Fibroblast of villous mesenchyme (primary cell): ENCODE measurements at places on chromosomes 11 and 22.

DNA sequence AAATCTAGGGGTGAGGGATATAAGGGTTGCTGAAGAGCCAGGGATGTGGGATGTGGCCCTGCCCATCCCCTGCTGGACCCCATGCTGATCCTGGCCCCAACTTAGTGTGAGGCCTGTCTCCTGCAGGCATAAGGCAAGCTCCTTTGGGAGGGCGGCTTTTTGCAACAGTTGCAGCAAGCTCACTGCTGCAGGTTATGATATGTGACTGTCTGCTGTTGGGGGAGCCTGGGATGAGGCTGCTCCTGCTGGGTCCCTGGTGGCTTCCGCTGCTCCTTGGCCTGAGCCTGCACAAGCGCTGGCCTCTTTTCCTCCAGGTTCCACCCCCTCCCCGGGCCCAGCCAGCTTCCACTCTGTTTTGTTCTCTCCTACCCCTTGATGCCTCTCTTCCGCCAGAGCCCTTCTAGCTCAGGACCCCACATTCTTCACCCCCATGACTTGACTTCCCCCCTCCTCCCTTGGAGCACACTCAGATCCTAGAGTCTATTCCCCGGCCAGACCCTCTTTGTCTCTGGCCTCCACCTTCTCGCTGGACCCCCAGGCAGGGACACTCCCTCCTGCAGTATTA is 35.0 kb upstream of the SYT13 start:
- no peak for DNase-seq

DNA sequence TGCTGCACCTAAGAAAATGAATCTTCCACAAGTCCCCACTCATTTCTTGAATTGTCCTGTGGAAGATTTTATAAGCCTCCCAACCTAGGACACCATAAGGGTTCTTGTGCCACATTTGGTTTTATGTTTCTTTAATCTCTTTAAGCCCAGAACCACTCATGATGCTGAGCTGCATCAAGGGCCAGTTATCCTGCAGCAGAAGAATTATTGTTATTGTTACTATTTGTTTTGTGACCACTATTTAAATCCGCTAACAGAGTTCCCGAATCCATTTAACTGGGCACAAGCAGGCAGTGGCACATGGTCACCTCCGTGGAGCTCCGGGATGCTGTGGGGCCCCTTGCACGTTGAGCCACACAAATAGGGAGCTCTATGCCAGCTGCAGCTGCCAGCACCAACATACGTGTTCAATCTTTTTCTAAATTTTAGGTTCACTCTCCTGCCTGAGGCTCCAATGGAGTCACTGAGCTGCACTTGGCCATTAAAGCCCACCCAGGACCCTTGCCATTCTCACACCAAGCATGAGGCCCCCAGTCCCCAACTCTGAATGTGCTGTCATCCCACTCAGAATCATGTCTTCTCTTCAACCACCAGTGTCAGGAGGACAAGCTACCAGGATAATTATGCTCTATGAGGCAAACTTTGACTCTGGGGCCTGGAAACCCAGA is 60.6 kb downstream of the DGCR2 start:
- DNase-seq = no peak

DNA sequence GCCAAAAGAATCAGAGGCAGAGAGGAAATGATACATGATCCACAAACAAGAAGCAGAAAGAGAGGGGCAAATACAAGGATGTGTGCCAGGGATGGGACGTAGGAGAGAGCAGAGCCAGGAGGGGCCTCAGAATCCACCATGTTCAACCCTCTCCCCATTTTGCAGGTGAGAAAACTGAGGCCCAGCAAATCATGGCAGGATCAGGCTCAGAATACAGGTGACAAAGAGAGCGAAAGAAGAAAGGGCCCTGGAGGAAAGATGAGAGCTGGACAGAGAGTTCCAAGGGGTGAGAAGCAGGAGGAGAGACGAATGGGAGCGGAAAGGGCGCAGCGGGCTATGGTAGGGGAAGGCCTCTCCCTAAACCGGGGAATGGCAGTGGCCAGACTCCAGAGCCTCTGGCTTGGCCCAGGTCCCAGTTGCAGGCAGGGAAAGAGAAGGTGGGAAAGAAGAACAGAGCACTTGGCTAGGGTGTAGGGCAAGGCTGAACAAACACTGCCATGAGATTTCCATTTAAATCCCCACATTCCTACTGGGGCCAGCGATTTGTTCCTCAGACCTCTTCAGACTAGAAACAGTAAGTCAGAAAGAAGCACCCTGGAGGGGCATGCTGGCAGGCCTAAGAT is 44.4 kb upstream of the TSKU start:
- DNase-seq = no peak

GRCh38 chr22:37079668-37080171 is 28.2 kb downstream of the KCTD17 start:
- peak; percentile 38 for DNase-seq

GRCh38 chr22:49976439-49977175 is 16.0 kb downstream of the PIM3 start:
- no peak for DNase-seq

- no peak for DNase-seq
These were observed 1.5 kb downstream of the LTBP3 start for GRCh38 chr11:65556470-65557279.

DNA sequence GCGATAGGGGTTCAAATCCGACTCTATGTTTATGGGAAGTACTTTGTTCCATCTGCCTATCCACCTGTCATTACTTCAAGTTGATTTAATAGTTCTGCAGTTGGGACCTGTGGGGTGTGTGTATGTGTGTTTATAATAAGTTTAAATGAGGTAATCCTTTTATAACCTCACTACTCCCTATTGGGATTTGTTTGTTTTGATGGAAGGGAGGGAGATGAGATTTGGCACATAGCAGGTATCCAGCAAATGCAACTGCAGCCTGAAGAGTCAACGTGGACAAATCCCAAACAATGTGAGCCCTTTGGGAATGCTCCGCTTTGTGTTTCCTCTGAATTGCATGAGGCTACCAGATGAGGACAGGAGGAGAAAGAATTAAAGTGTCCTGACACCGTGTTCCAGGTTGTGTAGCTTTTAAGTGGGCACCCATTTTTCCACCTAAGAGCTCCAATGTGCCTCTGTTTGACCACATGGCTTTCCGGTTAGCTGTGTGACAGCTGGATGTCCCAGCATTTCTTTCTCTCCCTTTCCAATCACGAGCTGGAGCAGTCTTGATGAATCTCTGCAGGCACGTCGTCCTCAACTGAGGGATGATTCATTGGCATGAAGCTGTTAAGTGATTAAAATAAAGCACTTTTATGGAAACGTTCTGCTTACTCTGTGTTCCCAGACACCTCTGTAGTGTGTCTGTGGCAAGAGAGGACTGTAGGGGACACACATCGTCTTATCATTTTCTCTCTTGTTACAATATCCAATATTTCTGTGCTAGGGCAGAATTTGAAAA is 610.7 kb downstream of the NTM start:
- DNase-seq = no peak

- no peak for DNase-seq
These were observed 70.6 kb downstream of the ZBTB16 start for GRCh38 chr11:114130115-114130576.

- DNase-seq = no peak
These were observed 12.7 kb upstream of the FOLH1 start for GRCh38 chr11:49221112-49221511.

DNA sequence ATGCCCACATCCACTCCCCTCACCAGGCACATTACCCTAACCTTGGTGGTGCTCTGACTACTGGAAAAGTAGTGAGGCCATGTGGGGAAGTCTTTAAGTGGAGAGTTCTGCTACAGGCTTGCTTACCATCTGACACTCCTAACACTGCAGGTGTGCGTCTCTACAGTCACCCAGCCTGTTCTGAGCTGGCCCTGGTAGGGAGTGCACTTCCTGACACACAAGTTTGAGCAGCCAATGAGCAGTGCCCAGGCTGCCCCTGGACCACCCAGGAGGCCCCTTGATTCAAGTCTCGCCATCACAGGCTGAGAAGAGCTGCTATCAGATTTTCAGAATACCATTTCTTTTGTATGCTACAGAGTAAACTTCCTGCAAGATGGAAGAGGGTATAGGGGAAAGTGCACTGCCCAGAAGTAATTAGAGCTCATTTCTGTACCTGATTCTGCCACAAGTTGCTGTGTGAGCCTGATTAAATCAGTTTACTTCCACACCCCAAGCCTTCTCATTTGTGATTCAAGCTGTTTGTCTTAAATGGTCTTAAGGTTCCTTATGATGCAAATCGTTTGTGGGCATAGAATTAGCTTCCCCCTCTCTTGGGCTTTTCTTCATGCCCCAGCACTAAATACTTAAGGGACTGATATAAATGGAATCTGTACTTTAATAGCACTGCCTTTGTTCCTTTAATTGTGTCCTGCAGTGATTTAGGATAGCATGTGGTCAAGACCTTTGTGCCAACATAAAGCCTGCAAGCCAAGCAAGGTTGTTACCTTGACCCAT is 22.2 kb downstream of the OPCML start:
- no peak for DNase-seq

DNA sequence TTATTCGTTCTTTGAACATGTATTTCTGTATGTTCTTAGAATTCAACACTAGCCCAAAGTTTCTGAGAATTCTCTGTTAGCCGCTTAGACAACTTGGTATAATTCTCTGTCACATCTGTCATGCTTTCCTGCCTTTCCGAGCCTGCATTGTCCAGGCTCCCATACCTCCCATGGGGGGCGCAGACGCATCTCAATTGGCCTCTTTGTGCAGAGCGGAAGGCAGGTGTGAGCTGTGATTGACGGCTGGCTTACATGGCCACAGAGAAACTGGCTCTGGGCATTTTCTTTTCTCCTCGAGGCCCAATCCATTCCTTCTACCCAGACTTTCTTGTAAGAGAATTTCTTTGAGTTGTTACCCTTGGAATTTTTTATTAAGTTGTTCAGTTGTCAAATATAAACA is 132.7 kb upstream of the SESN3 start:
- DNase-seq = no peak

- DNase-seq = no peak
These were observed 405.7 kb downstream of the BUD13 start for GRCh38 chr11:116366980-116367645.

- DNase-seq = no peak
These were observed 154.7 kb downstream of the SHANK2 start for GRCh38 chr11:71097506-71098240.

GRCh38 chr11:72930008-72930407 is 115.8 kb downstream of the ATG16L2 start:
- peak; percentile 30 for DNase-seq

DNA sequence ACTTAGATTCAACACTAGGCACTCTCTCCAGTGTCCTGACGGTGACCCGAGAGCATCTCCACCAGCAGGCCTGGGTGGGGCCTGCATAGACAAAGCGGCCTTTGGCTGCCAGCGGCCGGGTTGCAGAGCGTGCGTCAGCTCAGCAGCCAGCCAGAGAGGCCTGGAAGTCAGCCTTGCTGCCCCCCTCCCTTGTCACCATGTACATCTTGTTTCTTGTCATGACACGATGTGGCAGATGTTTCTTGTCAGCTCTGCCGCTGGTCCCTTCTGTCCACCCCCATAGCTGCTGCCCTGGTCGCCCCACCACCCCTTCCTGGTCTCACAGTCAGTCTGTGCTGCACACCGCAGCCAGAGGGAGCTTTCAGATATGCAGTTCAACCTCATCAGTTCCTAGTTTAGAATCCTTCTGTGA is 33.1 kb upstream of the CBX7 start:
- DNase-seq = peak; percentile 77

GRCh38 chr11:30868626-30869081 is 282.5 kb upstream of the MPPED2 start:
- DNase-seq = no peak

DNA sequence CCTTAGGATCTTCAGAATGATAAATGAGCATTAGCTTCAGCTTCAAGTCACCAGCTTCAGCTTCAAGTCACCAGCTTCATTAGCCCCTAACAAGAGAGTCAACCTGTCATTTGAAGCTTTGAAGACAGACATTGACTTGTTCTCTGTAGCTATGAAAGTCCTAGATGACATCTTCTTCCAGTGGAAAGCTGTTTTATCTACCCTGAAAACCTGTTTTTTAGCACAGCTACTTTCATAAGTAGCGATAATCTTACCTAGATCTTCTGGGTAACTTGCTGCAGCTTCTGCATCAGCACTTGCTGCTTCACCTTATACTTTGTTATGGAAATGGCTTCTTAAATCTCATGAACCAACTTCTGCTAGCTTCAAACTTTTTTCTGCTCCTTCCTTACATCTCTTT is 85.7 kb downstream of the PGR start:
- no peak for DNase-seq

DNA sequence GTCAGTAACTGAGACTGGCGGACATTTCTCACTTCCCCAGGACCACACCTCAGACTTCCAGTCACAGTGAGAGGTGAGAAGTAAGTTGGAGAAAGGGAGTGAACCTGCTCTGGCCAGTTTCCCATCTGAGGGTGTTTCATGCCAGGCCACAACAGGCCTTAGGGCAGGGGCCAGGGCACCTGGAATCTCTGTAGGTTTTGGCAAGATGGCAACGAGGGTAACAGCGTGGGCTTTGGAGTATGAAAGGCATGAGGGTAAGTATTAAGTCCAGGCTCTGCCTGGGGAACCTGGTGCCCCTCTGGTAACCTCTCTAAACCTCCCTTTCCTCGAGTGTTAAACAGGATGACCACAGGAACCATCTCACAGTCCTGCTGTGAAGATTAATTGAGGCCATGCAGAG is 28.5 kb upstream of the ABCC8 start:
- DNase-seq = no peak

DNA sequence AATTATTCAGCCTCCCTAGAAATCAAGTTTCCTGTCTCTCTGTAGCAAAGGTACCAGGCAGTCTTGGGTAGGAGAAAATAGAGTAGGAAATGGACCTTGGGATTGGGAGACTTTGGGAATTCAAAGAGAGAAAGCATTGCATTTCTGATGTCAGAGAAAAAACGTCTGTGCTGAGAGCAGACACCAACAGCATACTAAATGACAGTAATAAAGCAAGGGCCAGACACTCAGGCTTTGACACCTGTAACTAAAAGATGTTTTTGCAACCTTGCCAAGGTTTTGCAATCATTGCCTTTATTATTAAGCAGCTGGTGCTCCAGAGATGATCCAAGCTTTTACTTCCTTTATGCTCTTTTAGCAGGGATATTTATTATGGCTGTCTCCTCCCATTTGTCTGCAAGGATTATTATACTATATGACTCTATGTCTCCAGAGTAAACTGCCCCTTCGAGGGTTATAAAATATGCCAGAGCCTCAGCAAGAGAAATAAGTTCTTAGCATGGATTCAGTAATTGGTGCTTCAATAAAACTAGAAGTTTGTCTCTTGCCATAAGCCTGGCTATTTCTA is 85.2 kb upstream of the GRAMD1B start:
- no peak for DNase-seq

- DNase-seq = peak; percentile 63
These were observed 148.3 kb upstream of the POU2AF2 start for GRCh38 chr11:111097191-111097590.
